ENCODE measurements at places on chromosomes 6 and 20.
A peak's percentile ranks its signal among the peaks of the same experiment; 100 is the strongest.

DNA sequence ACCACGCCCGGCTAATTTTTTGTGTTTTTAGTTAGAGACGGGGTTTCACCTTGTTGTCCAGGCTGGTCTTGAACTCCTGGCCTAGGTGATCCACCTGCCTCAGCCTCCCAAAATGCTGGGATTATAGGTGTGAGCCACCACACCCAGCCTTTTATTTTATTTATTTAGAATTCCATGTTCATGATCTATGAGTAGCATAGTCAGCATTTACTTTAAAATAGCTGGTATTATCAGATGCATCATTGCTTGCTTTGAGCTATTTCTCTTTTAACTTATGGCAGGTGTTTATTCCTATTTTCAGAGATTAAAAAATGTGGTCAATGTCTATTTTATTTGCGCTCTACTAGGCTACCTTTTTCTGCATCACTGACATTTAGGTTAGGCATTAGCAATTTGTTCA is 152.0 kb downstream of the UTRN start:
- DNase-seq, result no peak

DNA sequence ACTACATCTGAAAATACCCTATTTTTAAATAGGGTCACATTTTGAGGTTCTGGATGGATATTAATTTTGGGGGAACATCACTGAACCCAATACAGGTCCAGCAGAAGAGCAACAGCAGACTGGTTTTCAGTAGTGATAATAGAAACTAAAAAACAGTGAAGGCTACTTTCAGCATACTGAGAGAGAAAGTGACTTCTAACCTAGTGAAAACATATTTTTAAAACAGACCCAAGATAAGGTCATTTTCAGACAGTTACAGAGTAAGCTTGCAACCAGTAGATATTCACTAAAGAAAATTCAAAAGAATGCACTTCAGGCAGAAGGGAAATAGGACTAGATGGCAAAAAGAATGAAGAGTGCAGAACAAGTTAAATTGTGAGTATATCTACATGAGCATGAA is 42.0 kb upstream of the TMEM244 start:
- DNase-seq, result no peak

- DNase-seq, result no peak
Measured at GRCh38 chr6:162497389-162497788, 230.2 kb downstream of the PRKN start.

DNA sequence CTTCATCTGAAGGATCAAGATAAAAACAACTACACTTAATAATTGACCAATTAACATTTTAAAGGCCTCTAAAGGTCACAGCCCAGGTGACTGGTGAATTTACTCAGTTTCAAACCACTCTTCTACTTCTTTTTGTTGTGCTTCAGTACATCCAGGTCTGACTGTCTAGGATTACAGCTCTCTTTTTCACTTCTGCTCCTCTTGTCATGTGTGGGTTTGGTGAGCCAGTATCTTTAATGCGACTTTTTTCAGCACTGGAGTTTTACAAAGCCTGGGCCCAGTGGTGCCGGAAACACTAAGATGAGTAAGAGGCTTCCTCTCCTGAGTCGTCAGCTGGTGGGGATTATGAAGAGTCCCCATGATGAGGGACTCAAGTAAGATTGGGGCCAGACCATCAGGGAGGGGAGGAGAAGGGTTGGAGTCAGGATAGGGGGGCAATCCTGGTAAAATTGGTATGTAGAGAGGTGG is 27.0 kb downstream of the HECA start:
- peak; percentile 51 for DNase-seq

GRCh38 chr6:51479296-51479695 is 608.1 kb downstream of the PKHD1 start:
- DNase-seq, result no peak

- no peak for DNase-seq
Measured at GRCh38 chr6:158816803-158817727, 2.1 kb downstream of the EZR start.

- no peak for DNase-seq
Measured at GRCh38 chr20:49037962-49038387, 8.1 kb upstream of the CSE1L start.

- DNase-seq, result no peak
Measured at GRCh38 chr20:23132930-23133559, 46.9 kb upstream of the CD93 start.

All from activated T-cell treated with anti-CD3 and anti-CD28 coated beads for 48 hours (primary cell).